SJSA1 (cell line): ENCODE measurements at places on chromosomes 5 and 9. TPM values are rescaled to one million over a fixed set of nuclear protein-coding genes. Genes with fewer than 3 reads are reported as not detected.

CD72 gene
- total RNA-seq, result not detected in 2 replicates

AK8 gene
- total RNA-seq, result 0.13 TPM in 1 of 2 replicates, not detected in the other

FCN2 gene
- not detected in 2 replicates for total RNA-seq

GMCL2 gene
- not detected in 2 replicates for total RNA-seq

HMMR gene
- total RNA-seq, result 117 and 119 TPM in 2 replicates

PCDHGC4 gene
- 0.22 and 0.39 TPM in 2 replicates for total RNA-seq

IGIP gene
- 4.7 and 5.5 TPM in 2 replicates for total RNA-seq

PBX3 gene
- total RNA-seq, result 15.1 and 32.8 TPM in 2 replicates

IFNA17 gene
- not detected in 2 replicates for total RNA-seq

CDC20B gene
- total RNA-seq, result not detected in 2 replicates

CAPSL gene
- 0.47 TPM in 1 of 2 replicates, not detected in the other for total RNA-seq

RBM18 gene
- 9.8 and 17.6 TPM in 2 replicates for total RNA-seq

LVRN gene
- 0.74 TPM in 1 of 2 replicates, not detected in the other for total RNA-seq

TMEM174 gene
- total RNA-seq, result not detected in 2 replicates

FST gene
- 7.3 and 11.5 TPM in 2 replicates for total RNA-seq

RGS7BP gene
- total RNA-seq, result 0.03 TPM in 1 of 2 replicates, not detected in the other

TNC gene
- 35.7 and 37.6 TPM in 2 replicates for total RNA-seq

DENND4C gene
- 10.6 and 14.8 TPM in 2 replicates for total RNA-seq

GABRG2 gene
- not detected in 2 replicates for total RNA-seq

PCDHA9 gene
- total RNA-seq, result under 0.01 TPM in 1 of 2 replicates, not detected in the other

ZNF354C gene
- total RNA-seq, result not detected in 2 replicates

ANKRA2 gene
- total RNA-seq, result 10.2 and 13.8 TPM in 2 replicates

PCDHGC3 gene
- total RNA-seq, result 45.5 and 57.8 TPM in 2 replicates

SPDL1 gene
- 138 and 184 TPM in 2 replicates for total RNA-seq

HAVCR2 gene
- total RNA-seq, result 0.05 TPM in 1 of 2 replicates, not detected in the other

OCLN gene
- total RNA-seq, result 19.8 and 45.6 TPM in 2 replicates
